Spinal cord (tissue), 10 donors: ENCODE measurements at places on chromosomes 2 and 18.
A peak's percentile ranks its signal among the peaks of the same experiment; 100 is the strongest.

GRCh38 chr2:145169285-145169684, 649.4 kb upstream of the ZEB2 start:
- DNase-seq, result no peak

DNA sequence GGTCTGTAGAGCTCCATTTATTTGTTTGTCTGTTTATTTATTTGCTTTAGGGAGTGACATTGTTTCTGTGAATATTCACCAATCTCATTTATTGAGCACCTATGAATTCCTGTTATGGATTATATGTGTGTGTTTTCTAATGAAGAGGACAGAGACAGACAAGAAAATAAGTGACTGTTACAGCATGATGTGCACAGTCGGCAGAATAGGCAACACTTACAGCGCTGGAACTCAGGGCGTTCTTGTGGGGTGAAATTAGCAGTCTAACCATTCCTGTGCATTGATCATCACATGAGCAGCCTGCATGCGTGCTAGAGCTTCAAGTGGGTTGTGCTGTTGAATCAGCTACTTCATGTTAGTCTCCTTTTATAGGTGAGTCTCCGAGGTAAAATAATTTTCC, 960.7 kb downstream of the SLC4A3 start:
- DNase-seq, result no peak

DNA sequence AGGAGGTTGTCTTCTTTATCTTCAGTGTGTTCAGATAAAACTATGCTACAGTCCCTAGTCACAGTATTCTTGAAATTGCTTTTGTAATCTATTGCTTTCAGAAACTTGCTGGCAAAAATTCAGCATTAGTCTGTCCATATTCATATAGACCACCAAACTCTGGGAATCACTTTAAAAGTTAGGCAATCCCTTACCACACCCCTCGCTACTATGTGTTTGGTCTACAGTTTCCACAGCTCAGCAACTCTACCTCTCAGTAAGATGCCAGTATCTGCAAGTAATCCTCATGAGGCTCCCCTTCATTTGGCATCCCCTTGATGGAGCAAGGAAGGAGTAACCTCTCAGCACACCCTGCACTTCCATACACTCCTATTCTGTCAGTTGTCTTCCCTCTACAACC, 1706.6 kb upstream of the CELF4 start:
- DNase-seq, result no peak

GRCh38 chr2:156346731-156347130, 14.2 kb upstream of the NR4A2 start:
- DNase-seq, result no peak

GRCh38 chr2:119641562-119642258, 37.3 kb upstream of the TMEM177 start:
- DNase-seq, result peak; percentile 80

DNA sequence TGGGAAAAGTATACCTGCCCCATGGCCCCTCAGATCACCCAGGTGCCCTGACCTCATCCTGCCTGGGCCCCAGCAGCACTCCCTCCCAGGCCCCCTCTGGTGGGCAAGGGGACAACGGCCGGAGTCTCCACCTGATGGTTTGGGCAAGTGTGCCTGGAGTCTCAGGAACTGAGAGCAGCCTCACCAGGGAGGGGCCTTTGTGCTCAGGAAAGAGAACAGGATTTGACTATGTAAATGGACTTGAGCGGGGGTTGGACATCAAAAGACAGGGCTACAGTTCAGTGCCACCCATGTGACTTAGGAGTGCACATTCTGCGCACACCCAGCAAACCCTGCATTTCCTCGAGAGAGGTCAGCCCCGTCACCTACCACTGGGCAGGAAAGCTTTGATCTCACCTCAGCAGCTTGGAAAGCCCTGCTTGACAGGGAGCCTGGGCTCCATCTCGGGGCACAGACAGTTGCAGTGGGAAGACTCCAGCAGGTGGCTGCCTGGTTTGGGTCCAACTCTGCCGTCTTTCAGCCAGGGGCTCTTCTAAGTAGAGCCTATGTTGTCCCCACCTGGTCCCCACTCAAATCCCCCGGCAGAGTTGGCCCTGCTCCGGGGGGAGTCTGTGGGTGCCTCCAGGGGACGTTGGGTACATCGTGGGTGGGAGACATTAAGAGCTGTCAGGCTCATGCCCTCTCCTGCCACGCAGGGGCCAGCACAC, 3.3 kb downstream of the INPP5D start:
- no peak for DNase-seq

DNA sequence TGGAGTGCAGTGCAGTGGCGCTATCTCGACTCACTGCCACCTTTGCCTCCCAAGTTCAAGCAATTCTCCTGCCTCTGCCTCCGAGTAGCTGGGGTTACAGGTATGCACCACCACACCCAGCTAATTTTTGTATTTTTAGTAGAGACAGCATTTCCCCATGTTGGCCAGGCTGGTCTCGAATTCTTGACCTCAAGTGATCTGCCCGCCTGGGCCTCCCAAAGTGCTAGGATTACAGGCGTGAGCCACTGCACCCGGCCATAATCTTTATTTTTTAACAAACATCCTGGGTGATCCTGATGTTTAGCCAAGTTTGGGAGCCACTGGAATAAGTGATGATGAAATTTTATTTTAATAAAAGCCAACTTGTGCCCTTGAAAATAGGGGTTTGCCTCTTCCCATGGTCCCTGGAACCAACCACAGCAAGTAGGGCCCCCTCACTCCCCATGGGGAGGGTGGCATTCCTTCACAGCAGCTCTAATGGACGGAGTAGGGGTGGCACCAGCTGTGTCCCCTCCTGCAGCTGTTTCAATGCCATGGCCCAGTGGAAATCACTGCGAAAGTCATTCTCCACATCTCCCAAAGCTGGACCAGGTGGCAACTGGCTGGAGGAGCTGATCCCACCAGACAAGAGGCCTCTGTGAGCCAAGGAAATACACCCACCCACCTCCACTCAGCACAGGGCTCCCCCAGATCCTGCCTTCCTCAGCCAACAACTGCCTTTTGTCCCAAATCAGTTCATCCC, 194.8 kb downstream of the ZFP36L2 start:
- DNase-seq, result no peak

GRCh38 chr2:23532391-23533337, 147.7 kb downstream of the KLHL29 start:
- peak; percentile 89 for DNase-seq

- DNase-seq, result no peak
Measured at GRCh38 chr2:126828491-126828890, 70.2 kb upstream of the TEX51 start.

- DNase-seq, result no peak
Measured at GRCh38 chr2:109045505-109045904, 56.5 kb upstream of the EDAR start.

GRCh38 chr2:220956429-220956828, 615.7 kb downstream of the EPHA4 start:
- no peak for DNase-seq

DNA sequence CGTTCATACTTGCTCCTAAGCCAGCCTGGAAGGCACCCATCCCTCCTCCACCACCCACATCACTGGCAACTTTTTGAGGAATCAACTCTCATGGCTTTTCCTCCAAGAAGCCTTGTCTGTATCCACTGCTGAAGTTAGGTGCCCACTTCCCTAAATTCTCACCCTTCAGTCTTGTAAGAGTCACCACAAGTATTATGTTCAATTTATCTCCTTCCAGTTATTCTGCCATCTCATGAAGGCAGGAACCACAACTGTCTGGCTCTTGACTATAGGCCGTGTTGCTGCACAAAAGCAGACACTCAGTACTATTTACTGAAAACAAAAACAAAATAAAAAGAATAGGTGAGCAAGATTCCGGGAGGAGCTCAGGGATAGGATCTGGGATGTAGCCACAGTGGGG, 234.8 kb downstream of the CYRIA start:
- DNase-seq, result no peak

- no peak for DNase-seq
Measured at GRCh38 chr2:71989671-71990070, 158.0 kb downstream of the CYP26B1 start.

DNA sequence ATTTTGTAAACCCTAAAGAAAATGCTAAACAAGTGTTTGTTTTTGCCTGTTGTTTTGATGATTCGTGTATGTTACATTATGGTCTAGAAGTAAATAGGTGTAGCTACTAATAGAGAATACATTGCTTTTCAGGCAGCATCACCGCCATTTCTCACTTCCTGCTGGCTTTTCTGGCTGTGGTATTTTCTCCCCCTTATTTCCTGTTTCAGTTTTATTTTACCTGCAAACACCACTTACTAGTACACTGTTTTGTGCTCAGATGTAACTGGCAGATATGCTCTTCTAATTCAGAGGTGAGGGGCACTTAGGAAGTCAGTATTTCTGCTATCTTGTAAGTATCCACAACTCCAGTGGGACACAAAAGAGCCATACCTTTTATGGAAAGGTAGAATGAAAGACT, 38.1 kb upstream of the SLC3A1 start:
- DNase-seq, result no peak

DNA sequence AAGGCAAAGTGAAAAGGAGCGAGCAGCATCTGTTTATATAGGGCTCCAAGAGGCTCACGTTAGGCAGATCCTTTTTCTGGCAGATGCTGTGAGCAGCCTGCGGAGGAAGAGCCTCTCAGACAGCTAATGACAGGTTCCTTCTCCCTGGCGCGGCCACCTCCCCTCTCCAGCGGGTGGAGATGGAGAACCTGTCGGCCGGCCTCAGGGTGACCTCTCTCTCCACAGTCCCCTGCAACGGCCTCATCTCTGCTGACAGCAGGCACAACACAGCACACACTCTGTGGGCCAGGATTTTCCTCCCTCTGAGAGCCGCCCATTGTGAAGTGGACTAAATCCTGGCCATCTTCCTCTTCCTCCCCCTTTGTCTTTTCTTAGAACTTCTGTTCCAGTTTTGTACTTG, 119.8 kb downstream of the PRKCE start:
- no peak for DNase-seq

DNA sequence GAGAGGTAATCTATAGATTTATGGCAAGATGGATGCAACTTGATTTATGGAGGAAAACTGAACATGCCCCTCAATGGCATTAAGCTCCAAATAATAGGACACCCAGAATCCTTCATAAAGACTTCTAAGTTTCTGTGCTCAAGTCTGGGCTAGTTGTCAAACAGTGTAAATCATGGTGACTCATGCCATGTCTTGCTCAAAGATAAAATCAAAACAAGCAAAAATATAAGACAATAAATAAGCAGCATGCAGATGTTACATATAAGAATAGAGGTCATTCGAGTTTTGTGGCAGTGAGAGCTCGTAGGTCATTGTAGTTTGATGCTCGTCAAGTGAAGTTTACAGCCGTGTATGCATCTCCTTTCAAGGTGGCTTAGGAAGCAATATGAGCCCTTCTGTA, 403.2 kb downstream of the THSD7B start:
- no peak for DNase-seq

GRCh38 chr18:58140387-58141325, 96.6 kb downstream of the NEDD4L start:
- no peak for DNase-seq

DNA sequence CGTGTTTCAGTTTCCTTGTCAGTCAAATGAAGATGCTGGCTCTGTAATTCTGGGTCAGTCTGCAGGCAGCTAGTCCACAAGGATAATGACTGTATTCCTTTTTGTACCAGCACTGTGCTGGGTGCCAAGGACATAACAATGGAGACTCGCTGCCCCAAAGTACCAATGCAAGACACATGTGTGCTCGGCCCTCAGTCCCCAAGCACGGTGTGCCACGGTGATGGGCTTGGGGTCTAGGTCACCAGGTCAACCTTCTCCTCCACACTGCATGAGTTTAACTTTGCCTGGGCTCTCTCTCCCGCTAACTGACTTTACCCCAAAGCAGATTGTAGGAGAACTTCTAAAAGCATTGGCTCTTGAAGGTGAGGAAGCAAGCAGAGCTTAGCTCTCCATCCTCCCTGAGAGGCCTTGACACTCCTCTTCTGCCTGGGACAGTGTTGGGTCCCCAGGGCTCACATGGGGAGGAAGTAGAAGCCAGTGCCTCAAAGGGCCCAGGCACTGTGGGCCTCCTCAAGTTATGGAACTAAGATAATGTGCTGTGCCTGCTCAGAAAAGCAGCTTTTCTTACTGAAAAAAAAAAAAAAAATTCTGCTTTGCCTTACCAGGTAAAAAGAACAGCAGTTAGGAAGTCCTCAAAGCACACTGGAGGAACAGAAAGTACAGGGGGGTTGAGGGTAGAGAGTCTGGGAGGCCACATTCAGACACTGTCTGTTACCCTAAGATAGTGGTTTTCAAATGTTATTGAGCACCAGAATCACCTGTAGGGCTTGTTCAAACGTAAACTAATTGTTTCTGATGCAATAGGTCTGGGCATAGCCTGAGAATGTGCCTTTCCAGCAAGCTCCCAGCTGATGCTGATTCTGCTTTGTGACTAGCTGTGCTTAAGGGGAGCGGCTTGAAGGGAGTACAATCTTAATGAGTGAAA, 276.4 kb upstream of the CXCR4 start:
- no peak for DNase-seq

- DNase-seq, result no peak
Measured at GRCh38 chr2:47697000-47697601, 85.8 kb upstream of the MSH6 start.

GRCh38 chr2:46564811-46565241, 85.5 kb downstream of the TMEM247 start:
- no peak for DNase-seq

DNA sequence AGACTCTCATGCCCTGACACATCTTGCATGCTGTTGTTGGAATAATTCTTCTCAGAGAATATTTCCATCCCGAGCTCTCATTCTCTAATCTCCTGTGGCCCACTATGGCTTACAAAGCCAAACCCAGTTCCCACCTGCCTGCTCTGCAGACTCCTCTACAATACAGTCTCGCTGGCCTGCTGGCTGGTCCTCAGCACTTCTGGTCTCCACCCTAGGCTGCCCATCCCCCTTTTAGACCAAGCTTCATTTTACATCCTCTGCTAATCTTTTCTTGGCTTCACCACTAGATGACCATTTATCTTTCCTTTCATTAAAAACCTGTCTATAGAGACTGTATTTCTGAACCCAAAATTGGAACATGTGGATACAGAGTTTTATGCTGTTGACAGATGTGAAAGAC, 42.5 kb upstream of the YPEL5 start:
- no peak for DNase-seq

- no peak for DNase-seq
Measured at GRCh38 chr2:8515864-8516533, 165.9 kb upstream of the ID2 start.

DNA sequence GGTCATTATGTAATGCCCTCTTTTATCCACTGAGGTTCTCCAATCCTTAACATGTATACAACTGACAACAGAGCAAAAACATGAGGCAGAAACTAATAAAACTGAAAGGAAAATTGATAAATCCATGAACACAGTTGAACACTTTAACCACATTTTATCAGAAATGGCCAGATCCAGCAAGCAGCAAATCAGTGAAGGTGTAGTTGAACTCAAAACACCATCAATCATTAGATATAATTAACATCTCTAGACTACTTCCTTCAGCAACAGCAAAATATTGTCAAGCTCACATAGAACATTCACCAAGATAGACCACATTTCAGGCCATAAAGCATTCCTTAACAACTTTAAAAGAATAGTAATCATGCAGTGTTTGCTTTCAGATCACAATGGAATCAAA, 72.9 kb downstream of the HS6ST1 start:
- no peak for DNase-seq

GRCh38 chr18:35941299-35941698, 31.2 kb upstream of the RMP24 start:
- no peak for DNase-seq
